ENCODE measurements at places on chromosomes 2 and 18.

GRCh38 chr2:54546923-54547720 lies 91.0 kb downstream of the SPTBN1 start:
- no peak for DNase-seq

DNA sequence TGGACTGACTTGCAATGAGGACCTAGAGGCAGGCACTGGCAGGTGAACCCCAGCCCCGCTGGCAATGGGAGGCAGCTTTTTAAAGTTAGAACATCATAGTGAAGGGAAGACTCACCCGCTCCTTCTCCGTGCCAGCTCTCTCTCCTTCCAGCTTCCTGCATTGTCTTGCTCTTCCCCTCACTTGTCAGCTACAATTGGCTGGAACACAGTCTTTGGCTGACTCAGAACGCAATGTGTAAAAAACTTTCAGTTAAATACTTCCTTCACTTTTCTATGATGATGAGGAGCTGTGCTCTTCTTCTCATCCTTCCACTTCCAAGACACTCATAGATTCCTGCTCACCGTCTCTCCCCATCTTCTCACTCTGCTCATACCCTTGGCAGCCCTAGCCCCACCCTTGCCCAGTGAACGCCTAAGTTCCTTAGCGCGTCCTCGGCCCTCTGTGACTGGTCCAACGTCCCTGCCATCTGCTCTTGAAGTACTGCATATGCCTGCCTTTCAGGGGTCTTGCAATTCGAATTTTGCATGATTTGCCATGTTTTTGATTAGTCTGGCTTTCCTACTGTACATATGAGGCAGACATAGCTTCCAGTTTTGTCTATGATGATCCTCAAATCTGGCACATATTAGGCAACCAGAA lies 118.0 kb upstream of the TMEM200C start:
- no peak for DNase-seq

- DNase-seq: no peak
These were observed 21.0 kb downstream of the C1QL2 start for GRCh38 chr2:119137502-119137901.

DNA sequence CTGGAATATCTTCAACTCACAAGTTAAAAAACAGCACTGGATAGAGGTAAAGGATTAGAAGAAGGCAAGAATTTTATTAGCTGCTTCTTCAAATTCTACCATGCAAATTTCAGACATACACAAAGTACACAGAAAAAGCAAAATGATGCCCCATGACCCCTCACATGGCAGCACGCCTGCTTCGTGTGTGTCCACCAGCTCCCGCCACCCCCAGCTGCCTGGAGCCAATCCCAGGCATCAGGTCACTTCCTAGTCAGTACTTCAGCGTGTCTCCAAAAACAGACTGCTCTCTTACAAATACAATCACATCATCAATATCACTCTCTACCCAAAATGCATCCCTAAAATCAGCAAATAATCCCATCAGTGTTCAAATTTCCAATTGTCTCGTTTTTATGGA lies 35.8 kb downstream of the IMPA2 start:
- DNase-seq: no peak

- DNase-seq: no peak
These were observed 1.3 kb downstream of the TMEM37 start for GRCh38 chr2:119432851-119433522.

DNA sequence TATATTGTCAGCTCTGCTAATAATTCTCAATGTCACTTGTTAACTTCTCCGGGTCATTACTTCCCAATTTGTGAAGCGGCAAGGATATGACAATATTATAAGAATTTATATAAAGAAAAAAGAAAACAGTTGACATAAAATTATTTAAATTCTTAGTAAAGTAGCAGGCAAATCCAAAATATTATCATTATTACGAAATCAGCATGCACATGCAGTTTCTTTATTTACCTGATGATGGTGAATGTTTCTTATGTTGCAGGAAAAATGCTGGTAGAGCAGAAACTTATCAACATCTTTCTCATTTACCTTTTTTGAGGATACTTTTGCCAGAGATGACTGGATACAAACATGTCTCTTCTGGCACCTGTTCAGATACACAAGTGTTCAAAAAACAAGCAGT lies 38.1 kb downstream of the SRBD1 start:
- DNase-seq: no peak

DNA sequence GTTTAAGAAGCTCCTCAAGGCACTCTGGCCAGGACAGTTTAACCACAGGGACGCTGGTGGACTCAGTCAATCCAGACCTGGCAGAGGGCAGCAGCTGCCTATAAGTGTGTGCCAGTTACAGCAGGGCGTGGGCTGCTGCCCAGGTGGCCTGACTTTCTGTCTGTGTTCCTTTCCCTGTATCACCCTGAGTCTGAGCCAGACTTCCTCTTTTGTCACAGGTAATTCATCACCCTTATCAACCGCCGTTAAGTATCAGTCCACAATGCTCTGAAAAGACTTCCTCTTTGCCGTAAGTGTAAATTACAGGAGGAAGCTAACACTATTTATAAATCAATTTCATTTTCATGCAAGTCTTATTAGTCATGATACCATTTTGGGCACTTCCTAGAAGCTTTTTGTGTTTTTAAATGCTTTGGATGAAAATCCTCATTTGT lies 7.0 kb downstream of the LPIN1 start:
- DNase-seq: peak; percentile 65

GRCh38 chr18:41922176-41922575 lies 32.9 kb upstream of the PIK3C3 start:
- DNase-seq: no peak

- no peak for DNase-seq
These were observed 140.2 kb downstream of the PLCL1 start for GRCh38 chr2:197944416-197945096.

- DNase-seq: no peak
These were observed 216.3 kb downstream of the ANAPC1 start for GRCh38 chr2:111667542-111668273.

- DNase-seq: no peak
These were observed 157.8 kb upstream of the HDAC4 start for GRCh38 chr2:239558661-239559060.

GRCh38 chr18:69947361-69948133 lies at the start of gene CD226:
Gene CD226, minus strand, starts transcription at chr18:69947873. Its CDS starts 467 bp downstream, at chr18:69947406.
- DNase-seq: no peak

DNA sequence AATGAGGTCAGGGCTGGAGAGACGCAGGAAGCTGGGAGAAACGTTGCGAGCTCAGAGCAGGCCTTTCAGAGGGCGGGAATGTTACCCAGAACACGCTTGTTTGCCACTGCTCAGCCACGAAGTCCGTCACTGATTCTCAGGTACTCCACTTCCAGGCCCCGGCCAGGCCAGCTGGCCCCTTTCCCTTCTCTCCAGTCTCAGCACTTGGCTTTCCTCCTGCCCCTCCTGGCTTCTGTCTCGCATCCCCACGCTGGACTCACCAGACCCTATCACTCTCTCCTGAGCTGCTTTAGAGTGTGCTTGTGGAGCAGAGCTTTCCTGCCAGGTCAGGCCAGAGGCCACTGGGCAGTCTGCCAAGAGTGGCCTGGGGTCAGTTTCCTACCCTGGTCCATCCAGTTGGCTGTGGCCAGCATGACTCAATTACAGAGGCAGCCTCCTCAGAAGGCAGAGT lies 151.4 kb downstream of the TWIST2 start:
- DNase-seq: no peak

GRCh38 chr18:56986829-56987228 lies 160.1 kb upstream of the BOD1L2 start:
- no peak for DNase-seq

DNA sequence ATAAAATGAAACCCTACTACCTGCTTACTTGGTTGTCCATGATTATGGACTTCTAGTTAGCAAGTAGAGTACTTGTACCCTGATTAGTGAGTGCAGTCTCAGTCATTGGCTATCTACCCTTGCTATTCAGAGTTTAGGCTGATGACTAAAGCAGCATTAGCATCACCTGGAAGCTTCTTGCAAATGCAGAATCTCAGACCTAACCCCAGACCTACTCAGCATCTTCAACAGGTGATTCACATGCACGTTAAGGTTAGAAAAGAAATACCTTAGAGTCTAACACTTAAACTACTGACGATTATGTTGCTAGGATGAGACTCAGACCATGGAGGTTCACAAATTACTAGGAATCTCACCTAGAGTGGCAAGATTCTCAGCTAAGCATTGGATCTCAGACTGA lies 399.9 kb upstream of the FANCL start:
- DNase-seq: no peak

- no peak for DNase-seq
These were observed 240.5 kb upstream of the CHAC2 start for GRCh38 chr2:53527056-53527455.

- no peak for DNase-seq
These were observed 142.6 kb upstream of the LGALSL start for GRCh38 chr2:64311191-64311910.

- no peak for DNase-seq
These were observed 36.2 kb downstream of the FTCDNL1 start for GRCh38 chr2:199814817-199815211.

DNA sequence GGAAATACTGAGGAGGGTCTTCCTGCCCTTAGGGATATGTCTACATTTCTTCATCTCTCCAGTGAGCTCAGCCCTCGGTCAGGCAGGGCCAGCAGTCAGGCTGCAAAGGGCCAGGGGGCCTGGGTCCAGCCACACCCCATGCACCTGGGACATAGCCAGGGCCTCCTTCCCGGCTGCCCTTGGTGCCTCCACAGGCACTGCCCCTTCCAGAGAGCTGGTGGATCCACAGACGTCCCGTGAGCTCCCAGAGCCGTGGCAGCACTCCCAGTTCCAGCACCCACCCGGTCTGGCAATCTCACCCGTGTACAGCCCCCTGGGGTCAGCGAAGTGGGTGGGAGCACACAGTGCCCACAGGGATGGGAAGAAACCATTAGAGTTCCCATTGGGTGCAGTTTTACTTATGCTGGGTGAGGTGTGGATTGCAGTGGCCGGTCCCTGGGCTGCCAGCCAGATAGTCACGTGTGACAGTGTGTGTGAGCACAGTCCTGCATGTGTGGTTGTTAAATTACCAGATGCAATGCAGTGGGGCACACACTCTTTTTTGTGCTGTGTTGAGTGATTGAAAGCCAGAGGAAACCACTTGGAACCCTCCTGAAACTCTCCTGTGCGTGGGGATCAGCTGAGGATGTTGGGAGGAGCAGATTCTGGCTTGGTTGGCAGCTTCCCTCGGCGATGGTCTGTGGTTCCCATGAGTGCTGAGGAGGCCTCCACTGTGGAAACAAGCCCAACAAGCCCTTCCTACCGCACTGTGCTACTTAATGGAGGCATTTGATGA lies 131.0 kb downstream of the SNTG2 start:
- no peak for DNase-seq
